ENCODE measurements at places on chromosomes 4 and X.

DNA sequence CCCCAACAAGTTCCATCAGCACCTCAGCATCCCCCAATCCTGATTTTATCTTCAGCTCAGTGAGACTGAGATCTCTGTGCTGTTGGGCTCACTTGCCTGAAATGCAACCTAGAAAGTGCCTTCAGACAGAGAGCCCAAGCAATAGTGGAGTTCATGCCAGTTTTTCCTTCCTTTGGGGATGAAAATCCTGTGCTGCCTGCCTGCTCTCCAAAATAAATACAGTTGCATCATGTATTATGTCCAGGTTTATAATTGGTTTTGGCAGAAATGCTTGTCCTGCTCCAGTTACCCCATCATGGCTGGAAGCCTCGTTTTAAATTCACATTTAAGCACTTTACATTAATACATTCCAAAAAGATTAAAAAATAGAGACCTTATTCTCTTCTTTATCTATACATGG lies 1865.5 kb upstream of the TENM3 start:
- DNase-seq = no peak

GRCh38 chr4:20882500-20882899 lies 182.2 kb downstream of the PACRGL start:
- DNase-seq = no peak

DNA sequence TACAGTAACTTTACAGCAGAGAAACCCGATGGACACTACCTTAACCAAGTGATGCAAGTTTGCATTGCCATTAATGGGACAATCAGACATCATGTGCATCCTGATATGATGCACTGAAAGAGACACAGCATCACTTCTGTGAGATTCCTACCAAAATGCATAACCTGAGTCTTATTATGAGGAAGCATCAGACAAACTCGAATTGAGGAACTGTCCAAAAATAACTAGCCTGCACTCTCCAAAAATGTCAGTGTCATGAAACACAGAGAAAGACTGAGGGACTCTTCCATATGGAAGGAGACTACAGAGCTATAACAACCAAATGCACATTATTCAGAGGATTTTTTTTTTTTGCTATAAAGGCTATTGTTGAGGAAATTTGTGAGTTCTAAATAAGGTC lies 66.6 kb upstream of the IQSEC2 start:
- DNase-seq = no peak

DNA sequence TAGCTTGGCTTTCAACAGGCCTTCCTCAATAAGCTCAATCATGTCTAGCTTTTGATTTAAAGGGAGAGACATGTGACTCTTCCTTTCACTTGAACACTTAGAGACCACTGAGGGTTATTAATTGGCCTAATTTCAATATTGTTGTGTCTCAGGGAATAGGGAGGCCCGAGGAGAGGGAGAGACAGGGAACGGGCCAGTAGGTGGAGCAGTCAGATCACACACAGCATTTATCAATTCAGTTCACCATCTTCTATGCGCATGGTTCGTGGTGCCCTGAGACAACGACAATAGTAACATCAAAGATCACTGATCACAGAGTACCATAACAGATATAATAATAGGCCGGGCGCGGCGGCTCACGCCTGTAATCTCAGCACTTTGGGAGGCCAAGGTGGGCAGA lies 17.8 kb downstream of the ZNF81 start:
- no peak for DNase-seq

- DNase-seq = no peak
Measured at GRCh38 chr4:69092190-69092589, 4.1 kb upstream of the UGT2B7 start.

GRCh38 chr4:182429896-182430295 lies 186.7 kb downstream of the TENM3 start:
- DNase-seq = no peak

GRCh38 chrX:109732017-109732801 lies 848 bp downstream of the ACSL4 start:
- no peak for DNase-seq

DNA sequence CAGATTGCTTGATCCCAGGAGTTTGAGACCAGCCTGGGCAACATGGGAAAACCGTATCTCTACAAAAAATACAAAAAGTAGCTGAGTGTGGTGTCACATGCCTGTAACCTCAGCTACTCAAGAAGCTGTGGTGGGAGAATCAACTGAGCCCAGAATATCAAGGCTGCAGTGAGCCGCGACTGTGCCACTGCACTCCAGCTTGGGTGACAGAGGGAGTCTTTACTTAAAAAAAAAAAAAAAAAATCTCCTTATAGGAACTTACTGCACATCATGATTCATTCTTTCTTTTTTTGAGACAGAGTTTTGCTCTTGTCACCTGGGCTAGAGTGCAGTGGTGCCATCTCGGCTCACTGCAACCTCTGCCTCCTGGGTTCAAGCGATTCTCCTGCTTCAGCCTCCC lies 24.3 kb downstream of the UPF3B start:
- no peak for DNase-seq

- no peak for DNase-seq
Measured at GRCh38 chrX:25011589-25012432, 4.0 kb downstream of the ARX start.

- no peak for DNase-seq
Measured at GRCh38 chrX:120446498-120446897, 22.6 kb downstream of the LAMP2 start.

DNA sequence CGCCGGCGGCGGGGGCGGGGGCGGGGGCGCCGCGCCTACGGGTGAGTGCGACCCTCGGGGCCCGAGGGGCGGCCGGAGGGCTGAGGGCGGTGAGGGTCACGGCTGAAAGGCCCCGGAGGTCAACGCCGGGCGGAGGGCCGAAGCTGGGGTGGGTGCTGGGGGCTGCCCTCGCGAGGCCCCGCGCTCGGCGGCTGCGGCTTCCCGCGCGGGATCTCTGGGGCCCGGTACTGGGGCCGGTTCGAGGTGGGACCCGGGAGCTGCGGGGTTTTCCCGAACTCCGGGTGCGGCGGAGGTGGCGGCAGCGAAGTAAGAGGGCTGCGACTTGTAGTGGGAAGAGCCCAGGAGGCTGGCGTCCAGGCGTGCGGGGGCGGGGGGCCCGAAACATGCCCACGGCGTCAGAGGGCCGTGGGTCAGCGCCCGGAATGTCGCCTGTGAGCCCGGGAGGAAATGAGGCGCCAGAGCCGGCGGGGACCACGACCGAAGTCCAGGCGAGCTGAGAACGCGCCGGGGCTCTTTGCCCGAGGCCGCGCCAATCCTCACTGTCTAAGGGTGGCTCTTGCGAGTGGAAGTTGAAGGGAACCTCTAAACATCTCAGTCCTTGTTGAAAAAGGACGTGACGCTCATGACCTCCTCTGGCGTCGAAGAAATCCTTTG lies 407 bp downstream of the IL13RA1 start:
- DNase-seq = no peak

DNA sequence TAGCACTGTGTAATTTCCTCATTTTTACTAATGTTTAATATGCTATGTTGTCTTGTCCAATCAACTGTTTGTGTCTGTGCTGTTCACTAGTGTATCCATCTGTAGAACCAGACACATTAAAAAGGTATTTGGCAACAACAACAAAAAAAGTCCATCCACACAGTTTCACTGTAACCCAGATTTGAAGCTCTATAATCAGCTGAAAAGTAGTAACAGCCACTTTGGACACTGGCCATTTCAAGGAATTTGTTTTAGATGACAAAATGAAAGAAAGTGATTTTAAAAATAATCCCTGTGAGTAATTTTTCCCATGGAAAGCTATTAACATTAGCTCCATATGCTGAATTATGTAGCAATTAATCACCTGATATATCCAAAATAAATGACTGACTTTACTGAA lies 2.2 kb upstream of the FBXL5 start:
- DNase-seq = no peak

GRCh38 chr4:185343726-185344581 lies 51.8 kb downstream of the LRP2BP start:
- DNase-seq = no peak

- no peak for DNase-seq
Measured at GRCh38 chrX:107646735-107647134, 18.4 kb downstream of the PRPS1 start.

- no peak for DNase-seq
Measured at GRCh38 chrX:136598631-136599030, 49.3 kb upstream of the CD40LG start.

GRCh38 chrX:63738696-63739095 lies 46.3 kb downstream of the ARHGEF9 start:
- DNase-seq = no peak

DNA sequence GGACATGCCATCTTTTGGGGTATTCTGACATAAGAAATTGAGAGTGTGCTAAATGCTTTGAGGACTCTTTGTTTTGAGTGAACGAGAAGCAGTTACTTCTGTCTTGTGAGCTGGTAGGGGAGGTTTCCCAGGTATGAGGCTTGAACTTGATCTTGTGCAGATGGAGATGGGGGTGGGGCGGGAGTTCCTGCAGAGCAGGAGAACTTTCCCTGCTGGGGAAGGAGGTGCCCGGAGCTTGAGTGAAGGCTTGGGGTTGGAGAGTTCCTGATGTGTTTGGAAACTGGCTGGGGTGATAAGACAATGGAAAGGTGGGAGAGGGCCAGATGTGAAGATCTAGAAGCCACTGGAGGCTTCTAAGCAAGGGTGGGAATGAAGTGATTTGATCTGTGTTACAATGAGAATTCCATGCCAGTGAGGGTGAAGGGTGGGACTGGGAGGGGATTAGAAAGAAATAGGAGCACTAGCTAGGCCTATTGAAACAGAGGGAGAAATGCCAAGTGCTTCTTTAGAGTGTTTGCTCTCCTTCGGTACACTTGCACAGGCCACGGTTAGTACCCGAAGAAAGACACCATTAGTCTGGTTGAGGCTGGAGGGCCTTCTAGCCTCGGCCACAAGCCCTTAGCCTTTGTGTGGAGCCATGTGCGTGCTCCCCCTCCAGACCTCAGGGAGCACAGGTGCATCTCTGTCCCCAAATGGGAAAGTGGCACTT lies 103.5 kb upstream of the STOX2 start:
- no peak for DNase-seq

- DNase-seq = no peak
Measured at GRCh38 chr4:20623939-20624338, 76.3 kb upstream of the PACRGL start.

DNA sequence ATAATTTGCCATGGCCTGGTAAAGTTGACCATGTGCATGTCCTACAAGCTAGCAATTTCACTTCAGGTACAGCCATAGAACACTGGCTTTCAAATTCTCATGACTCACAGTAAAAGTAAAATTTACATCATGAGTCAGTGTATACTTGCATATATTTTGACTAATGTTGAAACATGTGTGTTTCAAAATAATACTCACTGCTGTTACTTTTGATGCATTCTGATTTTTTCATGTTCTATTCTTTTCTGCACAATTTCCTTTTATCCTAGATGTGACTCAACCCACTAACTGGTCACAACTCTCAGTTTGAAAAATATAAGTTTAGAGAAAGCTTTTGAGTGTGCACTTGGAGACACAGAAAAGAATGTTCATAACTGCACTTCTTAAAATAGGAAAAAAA lies 365.7 kb downstream of the FGF13 start:
- no peak for DNase-seq

DNA sequence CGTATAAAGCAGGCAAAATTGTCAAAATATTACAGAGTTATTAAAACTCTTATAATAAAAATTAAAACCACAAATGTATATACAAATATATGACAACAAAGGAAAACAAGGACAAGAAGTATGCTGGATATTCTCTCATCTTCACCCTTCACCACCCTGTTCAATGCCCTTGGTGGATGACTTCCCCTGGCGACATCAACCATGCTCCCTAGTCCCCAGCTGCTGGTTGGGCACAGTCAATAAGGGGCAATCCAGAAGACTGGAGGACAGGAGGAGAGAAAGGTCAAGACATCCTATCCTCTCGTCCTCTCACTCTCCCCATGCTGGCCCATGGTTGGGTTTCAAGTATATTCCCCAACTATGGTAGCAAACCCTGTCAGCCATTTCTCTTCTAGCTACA lies 71.2 kb downstream of the CXCL13 start:
- DNase-seq = no peak

- no peak for DNase-seq
Measured at GRCh38 chr4:108247387-108248049, 78.8 kb upstream of the LEF1 start.

- DNase-seq = no peak
Measured at GRCh38 chrX:8845060-8845459, 43.9 kb upstream of the FAM9A start.

- DNase-seq = no peak
Measured at GRCh38 chr4:687971-688853, 739 bp downstream of the SLC49A3 start.

All from activated CD8-positive, alpha-beta memory T cell treated with anti-CD3 and anti-CD28 coated beads for 1 hour (primary cell).